Stimulated activated CD4-positive, alpha-beta T cell treated with anti-CD3 and anti-CD28 coated beads, Interleukin-4, amount 100 ng/mL, for 4 hours (primary cell): ENCODE measurements at places on chromosomes 7 and 10.

DNA sequence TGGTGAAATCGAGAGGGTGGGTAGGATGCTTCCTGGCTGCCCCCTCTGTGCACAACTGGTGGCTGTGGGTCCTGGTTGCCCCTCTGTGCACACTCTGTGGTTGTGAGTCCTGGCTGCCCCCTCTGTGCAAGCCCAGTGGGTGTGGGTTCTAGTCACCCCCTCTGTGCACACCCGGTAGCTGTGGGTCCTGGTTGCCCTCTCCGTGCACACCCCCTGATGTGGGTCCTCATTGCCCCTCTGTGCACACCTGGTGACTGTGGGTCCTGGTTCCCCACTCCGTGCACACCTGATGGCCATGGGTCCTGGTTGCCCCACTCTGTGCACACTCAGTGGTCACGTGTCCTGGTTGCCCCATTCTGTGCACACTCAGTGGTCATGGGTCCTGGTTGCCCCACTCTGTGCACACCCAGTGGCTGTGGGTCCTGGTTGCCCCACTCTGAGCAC, 20.3 kb upstream of the RET start:
- no peak for DNase-seq

- no peak for DNase-seq
Measured at GRCh38 chr7:156725073-156725472, 84.5 kb downstream of the RNF32 start.

- no peak for DNase-seq
Measured at GRCh38 chr10:102654566-102654965, 10.3 kb downstream of the TRIM8 start.

DNA sequence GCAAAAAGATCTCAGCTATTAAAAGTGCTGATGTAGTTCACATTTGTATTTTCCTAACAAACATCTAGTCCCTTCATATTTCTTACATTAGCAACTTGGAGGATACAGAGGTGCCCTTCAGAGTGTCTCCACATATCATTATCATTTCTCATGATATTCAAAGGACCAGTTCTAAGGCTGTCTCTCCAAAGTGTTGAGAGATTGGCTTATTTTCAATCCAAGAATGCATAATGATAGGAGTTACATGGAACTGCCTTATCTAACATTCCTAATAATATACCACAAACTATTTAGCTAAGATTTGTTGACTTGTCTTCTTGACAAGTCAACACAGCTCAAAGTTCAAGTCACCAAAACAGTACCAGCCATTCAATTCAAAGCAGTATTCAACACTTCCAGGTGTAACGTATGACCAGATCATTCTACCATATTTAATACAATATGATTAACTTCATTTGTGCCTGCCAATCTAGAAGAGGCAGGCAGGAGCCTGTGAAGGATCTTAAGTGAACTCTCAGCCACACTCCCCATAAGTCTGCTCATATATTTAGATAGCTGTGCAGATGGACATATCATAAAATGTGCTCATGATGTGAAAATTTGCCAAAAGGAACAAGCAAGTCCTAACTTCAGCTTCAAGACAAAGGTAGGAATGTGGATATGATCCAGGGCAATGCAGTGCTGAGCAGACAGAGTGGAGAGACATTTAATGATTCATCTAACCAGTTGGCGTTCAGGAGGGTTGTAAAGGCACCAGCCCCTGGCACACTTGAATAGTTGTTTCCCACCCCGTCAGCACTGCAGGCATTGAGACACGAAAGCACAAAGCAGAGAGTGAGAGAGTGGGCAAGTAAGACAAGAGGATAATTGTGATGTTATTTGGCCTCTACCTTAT, 108.3 kb downstream of the MTERF1 start:
- DNase-seq: no peak

- no peak for DNase-seq
Measured at GRCh38 chr7:30652698-30653641, 29.3 kb downstream of the CRHR2 start.

GRCh38 chr7:136102881-136103280, 125.7 kb upstream of the MTPN start:
- DNase-seq: no peak

- DNase-seq: no peak
Measured at GRCh38 chr7:50687575-50688225, 95.0 kb downstream of the GRB10 start.

GRCh38 chr10:117532451-117533107, 10.0 kb upstream of the EMX2 start:
- no peak for DNase-seq
